ENCODE measurements at places on chromosomes 12 and 14.

- no peak for DNase-seq
Observed at GRCh38 chr14:103074729-103075367, 9.2 kb upstream of the LBHD2 start.

- DNase-seq: no peak
Observed at GRCh38 chr12:108832730-108833354, 24.5 kb downstream of the SSH1 start.

DNA sequence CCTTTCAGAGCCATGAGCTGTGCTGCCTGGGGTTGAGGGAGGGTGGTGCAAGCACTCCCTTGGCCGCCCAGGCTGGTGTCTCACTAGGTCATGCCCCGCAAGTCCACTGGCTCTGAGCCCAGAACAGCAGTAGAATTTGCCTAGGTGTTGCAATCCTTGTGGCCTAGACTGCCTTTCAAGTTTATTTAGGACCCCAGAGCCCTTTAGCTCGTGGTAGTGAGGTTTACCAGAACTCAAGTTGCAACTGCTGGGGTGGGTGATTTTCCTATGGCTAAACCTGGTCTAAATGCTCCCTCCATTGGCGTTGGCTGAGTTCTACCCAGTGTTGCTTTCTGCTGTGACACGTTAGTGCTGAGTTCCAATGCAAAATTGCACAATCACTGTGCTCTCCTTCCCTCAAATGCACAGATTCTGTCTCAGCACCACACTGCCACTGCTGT is 287.2 kb downstream of the BCAT1 start:
- no peak for DNase-seq

GRCh38 chr12:108635201-108635996 is 1.7 kb upstream of the SELPLG start:
- peak; percentile 93 for DNase-seq

DNA sequence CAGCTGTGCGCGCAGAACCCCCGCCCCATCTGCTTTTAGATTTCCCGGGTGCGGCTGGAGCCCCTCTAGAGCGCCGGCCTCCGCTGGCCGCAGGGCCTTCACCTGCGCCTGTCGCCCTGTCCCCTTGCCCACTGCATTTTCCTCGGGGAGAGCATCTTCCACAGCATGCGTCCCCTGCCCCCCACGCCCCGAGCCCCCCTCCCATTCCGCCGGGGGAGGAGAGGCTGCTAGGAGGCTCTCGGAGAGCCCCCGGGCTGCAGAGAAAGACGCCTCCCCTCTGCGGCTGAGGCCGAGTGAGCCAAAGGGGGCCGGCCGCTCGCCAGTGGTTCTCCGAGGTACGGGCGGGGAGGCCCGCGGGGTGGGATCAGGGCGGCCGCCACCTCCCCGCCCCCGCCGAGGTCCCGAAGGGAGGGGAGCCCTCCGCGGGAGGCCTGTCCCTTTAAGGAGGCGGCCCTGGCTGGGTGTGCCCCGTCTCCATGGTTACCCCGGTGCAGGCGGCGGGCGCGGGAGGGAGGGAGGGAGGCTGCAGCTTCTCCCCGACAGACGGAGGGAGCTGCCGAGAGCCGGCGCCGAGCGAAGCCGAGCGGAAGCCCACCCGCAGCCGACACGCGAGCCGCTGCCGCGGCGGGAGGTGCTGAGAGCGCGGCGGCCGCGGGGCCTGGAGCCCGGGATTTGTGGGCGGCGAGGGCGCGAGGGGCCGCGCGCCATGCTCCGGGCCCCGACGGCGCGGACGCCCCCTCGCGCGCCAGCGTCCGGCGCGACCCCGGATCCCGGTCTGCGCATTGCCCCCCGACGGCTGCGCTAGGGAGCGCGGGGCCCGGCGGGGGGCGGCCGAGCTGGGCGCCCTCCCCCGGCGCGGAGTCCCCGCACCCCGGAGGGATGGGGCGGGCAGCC is at the start of gene KCNH3:
KCNH3 (plus strand) TSS at position 521 of the 894 bp plus-strand sequence. CDS start 387 bp downstream, outside the sequence.
- DNase-seq: peak; percentile 71

DNA sequence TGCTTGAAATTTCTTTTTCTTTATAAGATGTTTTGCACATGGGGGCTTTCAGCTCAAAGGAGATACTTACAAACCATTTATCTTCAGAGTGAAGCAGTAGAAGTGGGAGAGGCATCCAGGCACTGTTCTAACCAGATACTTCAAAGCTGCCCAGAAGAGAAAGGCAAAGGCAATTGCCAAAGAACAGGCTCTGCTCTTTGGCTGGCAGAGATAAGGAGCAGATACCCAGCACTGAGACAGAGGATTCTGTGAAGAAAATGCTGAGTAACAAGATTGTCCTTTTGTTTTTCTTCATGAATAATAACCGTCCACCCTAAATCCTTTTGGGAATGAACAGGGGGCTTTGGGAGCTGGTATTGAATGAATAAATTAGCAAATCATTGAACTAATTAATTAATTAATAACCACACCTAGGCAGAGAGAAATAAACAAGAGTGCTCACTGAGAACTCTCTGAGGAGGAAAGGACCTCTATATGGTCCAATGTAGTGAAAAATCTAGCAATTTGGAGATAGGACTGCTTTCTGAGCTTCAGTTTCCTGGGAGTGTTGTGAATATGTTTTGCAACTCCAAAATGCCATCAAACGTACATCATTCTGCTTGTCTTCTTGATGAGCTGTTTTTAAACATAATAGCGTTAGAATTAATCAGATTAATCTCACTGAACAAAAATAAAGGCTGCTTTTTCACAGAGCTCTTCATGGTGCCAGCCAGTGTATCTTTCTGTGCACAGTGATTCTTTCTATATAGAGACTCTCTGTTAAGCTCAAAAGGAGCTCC is 192.8 kb upstream of the AMIGO2 start:
- no peak for DNase-seq

- no peak for DNase-seq
Observed at GRCh38 chr12:25469368-25469767, 83.7 kb downstream of the LMNTD1 start.

- no peak for DNase-seq
Observed at GRCh38 chr12:43407816-43408645, 144.0 kb downstream of the ADAMTS20 start.

DNA sequence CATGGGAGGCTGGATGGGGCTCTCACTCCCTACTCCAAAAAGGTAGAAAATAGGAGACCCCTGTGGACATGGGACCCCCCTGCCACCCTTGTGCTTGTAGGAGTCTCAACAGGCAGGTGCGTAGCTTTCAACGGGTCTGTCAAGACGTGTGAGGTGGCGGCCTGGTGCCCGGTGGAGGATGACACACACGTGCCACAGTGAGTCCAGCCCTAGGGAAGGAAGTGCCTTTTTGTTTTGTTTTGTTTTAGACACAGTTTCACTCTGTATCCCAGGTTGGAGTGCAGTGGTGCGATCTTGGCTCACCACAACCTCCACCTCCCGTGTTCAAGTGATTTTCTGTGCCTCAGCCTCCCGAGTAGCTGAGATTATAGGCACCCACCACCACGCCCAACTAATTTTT is 12.9 kb downstream of the P2RX4 start:
- no peak for DNase-seq

DNA sequence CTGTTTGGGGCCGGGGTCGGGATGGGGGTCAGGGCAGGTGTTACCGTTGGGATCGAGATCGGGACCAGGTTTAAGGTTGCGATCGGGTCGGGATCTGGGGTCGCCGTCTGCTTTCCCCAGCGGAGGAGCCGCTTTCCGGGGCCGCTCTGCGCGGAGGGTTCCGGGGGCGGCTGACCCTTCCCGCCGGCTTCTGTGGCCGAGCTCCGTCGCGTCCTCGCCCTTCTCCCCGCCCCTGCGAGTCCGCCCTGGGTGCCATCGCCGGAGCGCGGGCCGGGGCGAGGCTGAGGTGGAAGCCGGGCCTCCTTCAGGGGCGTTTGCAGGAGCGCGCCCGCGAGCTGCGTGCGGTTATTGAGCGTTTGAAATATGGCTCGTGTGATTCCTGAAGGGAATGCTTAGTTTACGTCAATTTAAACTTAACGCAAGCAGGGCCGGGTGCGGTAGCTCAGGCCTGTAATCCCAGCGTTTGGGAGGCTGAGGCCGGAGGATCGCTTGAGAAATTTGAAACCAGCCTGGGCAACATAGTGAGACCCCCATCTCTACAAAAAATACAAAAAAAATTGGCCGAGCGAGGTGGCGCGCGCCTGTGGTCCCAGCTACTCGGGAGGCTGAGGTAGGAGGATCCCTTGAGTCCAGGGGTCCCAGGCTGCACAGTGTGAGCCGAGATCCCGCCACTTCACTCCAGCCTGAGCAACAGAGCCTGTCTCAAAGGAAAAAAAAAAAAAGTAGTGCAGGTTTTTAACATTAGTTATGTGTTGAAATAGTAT is 620 bp downstream of the PGAM5 start:
- DNase-seq: peak; percentile 32

DNA sequence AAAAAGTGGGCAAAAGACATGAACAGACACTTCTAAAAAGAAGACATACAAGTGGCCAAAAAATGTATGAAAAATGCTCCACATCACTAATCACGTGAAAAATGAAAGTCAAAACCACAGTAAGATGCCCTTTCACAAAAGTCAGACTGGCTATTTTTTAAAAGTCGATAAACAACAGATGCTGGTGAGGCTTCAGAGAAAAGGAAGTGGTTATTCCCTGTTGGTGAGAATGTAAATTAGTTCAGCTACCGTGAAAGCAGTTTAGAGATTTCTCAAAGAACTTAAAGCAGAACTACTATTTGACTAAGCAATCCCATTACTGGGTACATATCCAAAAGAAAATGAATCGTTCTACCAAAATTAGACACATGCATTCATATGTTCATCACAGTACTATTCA is 237.0 kb downstream of the KIF21A start:
- peak; percentile 23 for DNase-seq

- no peak for DNase-seq
Observed at GRCh38 chr12:94192506-94192905, 44.1 kb downstream of the PLXNC1 start.

DNA sequence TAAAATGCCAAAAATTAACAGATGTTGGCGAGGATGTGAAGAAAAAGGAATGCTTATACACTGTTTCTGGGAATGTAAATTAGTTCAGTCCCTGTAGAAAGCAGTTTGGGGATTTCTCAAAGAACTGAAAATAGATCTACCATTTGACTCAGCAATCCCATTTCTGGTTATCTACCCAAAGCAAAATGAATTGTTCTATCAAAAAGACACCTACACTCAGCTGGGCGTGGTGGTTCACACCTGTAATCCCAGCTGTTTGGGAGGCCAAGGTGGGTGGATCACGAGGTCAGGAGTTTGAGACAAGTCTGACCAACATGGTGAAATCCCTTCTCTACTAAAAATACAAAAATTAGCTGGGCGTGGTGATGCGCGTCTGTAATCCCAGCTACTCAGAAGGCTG is 279.3 kb upstream of the PDE3A start:
- DNase-seq: no peak

DNA sequence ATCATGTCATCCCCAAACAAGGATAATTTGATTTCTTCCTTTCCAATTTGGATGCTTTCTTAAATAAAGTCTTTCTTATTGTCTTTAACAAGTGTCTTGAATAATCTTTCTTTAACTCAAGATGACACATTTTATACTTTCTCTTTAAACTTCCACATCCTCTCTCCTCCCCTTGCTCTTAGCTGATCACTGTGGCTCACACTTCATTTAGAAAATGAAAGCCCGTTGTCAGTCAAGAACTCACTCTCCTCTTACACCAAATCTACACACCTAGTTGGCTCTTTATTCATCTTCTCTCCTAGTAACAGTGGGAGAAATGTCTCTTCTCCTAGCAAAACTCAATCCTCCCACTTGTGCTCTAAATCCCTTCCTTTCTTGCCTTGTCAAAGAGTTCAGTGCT is 10.4 kb upstream of the RMST start:
- DNase-seq: no peak

DNA sequence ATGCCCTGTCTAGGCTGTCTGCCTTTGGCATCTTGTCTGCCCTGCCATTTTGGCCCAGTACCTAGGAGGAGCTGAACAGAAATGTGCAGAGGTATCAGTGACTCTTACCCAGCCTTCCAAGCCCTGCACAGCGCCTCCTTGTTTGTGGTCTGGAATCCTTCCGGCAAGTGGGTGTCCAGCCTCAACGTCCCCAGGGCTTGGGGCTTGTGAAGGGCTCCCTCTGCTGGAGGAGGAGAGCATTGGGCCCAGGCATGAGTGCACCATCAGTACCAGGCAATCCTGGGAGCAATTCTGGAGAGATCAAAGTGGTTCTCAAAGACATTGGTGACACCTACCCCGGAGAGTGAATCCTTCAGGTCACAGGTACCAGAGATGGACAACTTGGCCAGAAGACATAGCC is 2.4 kb upstream of the TCL1B start:
- peak; percentile 37 for DNase-seq

DNA sequence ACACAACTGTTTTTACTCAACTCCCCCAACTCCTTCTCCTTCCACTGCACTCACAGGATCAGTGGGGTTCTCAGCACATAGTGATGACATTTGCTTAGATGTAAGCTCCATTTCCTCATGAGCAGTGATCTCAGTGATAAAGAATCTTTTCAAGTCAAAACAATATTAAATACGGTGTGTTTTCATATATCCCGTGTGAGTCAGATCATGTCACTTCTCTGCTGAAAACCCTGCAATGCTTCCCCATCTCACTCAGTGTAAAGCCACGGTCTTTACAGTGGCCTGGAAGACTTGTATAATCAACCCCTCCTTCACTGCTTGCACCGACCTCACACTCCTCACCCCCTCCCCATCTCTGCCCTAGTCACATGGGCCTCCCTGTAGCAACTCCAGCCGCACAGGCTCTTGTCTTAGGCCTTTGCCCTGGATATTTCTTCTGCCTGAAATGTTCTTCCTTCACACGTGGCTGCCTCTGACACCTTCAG is 149.7 kb upstream of the ARHGAP5 start:
- DNase-seq: no peak

GRCh38 chr12:80504389-80505163 is 60.5 kb downstream of the PTPRQ start:
- no peak for DNase-seq

DNA sequence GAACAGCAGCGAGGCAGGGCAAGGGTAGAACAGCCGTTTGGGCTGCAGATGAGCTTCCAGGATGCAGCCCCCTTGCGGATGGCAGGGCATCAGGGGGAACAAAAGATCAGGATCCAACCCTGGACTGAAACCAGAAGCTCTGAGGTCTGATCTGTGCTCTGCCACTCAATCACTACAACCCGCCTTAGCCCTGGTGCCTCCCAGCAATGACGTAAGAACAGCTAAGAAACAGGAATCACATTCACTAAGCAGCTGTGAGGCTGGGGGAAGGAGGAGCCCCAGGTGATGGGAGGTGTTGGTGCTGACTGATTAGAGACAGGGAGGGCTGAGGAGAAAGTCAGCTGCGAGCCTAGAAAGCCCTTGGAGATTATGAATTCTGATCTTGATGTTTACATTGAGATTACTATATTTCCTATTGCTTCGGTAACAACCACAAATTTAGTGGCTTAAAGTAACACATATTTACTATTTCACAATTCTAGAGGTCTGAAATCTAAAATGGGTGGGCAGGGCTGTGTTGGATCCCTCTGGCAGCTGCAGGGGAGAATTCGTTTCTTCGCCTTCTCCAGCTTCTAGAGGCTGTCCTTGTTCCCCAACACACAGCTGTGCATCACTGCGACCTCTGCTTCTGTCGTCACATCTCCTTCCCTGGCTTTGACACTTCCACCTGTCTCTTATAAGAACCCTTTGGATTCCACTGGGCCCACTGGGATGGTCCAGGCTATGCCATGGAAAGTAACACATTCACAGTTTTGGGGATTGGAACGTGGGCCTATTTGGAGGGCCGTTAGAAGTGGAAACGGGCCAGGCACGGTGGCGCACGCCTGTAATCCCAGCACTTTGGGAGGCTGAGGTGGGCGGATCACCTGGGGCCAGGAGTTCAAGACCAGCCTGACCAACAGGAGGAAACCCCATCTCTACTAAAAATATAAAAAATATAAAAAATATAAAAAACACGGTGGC is 6.1 kb upstream of the CD9 start:
- DNase-seq: peak; percentile 46

GRCh38 chr14:100135073-100135472 is 24.4 kb downstream of the DEGS2 start:
- no peak for DNase-seq

- no peak for DNase-seq
Observed at GRCh38 chr12:78684419-78684818, 180.2 kb upstream of the SYT1 start.
